GM23338 (cell line): ENCODE measurements at places on chromosomes 11 and 22. TPM values are rescaled to one million over a fixed set of nuclear protein-coding genes. Genes with fewer than 3 reads are reported as not detected.

C11orf87 gene
- polyA plus RNA-seq = 0.40 and 0.50 TPM in 2 replicates

OR52I2 gene
- polyA plus RNA-seq = 0.03 TPM in 1 of 2 replicates, not detected in the other

MPPED2 gene
- polyA plus RNA-seq = 2.4 and 4.4 TPM in 2 replicates

OR9I1 gene
- not detected in 2 replicates for polyA plus RNA-seq

OR10D3 gene
- polyA plus RNA-seq = not detected in 2 replicates

GRAMD1B gene
- polyA plus RNA-seq = 3.7 and 4.6 TPM in 2 replicates

ZNF70 gene
- 0.19 and 0.45 TPM in 2 replicates for polyA plus RNA-seq

DEFB131B gene
- not detected in 2 replicates for polyA plus RNA-seq

HEPHL1 gene
- polyA plus RNA-seq = 0.17 and 0.21 TPM in 2 replicates
